ENCODE measurements at places on chromosomes 2 and 18.

DNA sequence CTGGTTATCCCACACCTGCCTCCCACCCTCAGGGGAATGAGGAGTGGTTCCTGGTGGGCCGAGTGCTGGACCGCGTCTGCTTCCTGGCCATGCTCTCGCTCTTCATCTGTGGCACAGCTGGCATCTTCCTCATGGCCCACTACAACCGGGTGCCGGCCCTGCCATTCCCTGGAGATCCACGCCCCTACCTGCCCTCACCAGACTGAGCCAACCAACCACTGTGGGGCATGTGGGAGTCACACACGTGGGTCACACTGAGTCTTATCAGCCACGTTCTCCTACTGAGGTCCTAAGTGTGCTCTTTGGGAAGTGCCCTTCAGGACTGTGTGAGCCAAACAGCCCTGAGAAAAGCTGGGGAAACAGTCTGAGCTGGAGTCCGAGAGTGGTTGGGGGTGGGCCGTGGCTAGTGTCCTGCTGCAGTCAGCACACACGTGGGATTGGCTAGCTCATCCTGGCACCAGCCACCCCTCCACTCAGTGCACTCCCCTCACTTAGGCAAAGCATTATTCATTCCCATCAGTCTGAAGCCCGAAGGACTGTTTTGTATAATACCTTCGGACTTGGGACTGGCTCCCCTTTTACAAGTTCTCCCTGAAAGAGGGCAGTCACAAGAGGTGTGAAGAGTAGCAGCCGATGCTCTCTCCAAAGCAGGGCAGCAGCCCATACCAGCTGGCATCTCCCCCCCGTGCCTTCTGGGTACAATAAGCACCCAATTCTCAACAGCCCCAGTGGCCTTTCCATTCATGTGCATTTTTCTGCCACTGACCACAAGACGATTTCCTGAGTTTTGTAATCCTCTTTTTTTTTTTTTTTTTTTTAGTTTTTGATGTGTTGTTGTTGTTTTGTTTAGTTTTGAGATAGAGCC, 4.6 kb downstream of the TIGD1 start:
- no peak for DNase-seq

DNA sequence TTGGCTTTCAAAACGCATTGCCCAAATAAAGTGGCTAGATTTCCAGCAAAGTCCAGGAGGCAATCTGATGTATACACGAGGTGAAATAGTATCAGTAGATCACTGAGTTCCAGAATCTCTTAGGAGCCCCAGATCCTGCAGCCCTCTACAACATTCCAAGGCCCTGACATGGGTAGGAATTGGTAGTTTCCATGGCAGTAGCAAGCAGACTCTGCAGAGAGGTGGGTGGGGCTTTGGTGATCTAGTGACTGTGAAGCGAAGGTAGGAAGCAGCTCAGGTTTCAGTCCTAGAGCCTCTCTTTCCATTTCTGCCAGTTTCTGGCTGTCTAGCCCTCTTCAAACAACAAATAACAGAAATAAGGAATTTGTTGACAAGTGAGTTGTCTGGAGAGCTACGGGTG, 13.8 kb upstream of the SGPP2 start:
- DNase-seq: no peak

- DNase-seq: no peak
Measured at GRCh38 chr2:192072261-192072660, 122.5 kb downstream of the TMEFF2 start.

GRCh38 chr2:157061799-157062198, 195.7 kb upstream of the GALNT5 start:
- DNase-seq: no peak

DNA sequence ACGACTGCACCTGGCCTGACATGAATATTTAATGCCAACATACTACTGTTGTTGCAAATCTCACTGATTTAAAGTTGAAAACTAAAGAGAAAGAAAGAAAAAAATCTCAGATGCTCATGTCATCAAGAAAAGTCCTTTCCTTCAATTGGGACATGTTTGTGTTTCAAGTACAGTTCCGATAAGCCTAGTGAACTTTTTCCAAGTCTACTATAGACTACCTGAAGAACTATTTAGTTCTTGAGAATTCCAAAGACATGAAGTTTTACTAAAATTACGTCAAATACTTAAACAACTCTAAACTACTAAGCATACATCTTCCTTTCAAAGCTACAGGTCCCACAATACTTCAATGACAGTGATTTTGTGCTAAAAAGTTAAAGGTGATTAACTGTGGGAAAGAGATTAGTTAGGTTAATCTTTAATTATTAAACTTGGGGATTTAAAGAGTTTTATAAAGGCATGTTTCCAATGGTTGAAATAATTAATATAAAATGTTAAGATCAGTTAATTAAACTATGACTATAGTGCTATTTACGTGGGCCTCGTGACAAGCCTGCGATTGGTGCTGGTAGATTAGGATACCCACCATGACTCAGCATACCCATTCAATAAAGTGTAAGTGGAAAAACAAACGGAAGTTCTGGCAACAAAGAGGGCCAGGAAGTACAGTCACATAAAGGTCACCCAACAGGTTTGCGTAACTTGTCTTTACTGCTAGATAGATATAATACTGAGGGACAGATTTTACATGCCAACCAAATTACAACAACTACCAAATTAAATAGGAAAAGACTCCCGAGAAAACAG, 55.5 kb downstream of the SEPTIN10 start:
- DNase-seq: no peak

GRCh38 chr2:161746891-161747535, 122.8 kb downstream of the SLC4A10 start:
- DNase-seq: no peak

- peak; percentile 9 for DNase-seq
Measured at GRCh38 chr18:9366126-9366714, 31.6 kb downstream of the TWSG1 start.

- DNase-seq: no peak
Measured at GRCh38 chr2:158460632-158461297, 4.0 kb downstream of the PKP4 start.

DNA sequence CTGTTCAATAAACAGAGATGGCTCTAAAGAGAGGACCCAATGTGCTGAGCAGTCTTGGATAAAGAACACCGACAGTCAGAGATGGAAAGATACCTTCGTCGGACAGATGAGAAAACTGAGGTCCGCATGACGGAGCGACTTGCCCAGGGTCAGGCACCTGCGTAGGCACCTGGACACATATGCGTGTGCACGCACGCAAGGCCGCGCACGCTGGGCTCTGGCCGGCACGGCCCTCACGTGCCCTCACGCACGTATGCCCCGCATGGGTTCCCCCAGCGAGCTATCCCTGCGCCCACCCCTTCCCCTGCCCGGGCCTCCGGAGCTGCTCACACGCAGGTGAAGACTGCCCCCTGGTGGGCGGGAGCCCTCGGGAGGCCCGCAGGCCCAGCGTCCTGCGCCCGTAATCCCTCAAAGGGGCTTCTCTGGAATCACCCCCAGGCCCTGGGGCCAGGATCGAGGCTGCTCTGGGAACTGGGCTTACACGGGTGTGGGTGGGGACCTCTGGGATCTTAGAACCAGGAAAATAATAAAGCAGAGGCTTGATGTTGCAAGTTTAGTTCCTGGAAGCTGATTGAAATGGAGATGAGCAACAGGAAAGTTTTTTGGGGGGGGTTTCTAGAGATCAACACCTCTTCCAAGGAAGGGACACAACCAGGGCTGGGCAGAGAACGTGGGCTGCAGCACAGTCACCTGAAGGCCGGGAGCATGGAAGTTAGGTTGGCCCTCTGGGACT, 246.3 kb downstream of the TNS1 start:
- DNase-seq: peak; percentile 83

DNA sequence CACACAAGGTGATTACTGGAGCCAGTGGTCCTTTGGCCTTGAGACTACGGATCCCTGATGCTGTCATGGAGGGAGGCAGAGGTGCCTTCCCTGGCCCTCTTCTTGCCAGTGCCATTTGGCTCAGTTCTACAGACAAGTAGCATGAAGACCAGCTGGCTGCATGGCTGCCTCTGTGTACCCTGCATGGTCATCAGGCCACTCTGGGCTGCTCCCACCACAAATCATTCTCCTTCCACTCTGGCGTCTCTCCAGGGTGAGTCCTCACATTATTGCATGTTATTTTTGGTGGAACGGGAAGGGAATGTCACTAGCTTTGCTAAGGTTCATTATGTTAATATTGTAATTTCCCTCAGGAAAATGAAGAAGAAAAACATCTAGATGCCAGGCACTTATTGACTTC, 229.8 kb downstream of the VAPA start:
- no peak for DNase-seq

DNA sequence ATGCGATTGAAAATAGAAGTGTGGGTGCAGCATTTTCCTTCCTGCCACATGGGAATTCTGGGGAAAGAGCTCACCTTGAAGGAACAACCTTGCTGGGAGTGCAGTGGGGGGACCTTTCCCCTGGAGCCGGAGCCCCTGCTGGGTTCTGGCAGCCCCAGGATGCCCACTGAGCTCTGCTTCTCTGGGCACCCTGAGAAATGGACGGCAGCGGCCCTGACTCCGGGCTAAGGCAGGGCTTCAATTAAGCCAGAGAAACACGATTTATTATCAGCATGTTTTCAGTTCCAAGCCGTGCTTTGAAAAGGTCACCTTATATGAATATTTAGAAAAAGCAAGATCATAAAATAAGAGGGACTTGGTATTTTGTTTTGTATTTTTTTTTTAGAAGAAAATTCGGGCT, 68.5 kb downstream of the KLHL29 start:
- no peak for DNase-seq

DNA sequence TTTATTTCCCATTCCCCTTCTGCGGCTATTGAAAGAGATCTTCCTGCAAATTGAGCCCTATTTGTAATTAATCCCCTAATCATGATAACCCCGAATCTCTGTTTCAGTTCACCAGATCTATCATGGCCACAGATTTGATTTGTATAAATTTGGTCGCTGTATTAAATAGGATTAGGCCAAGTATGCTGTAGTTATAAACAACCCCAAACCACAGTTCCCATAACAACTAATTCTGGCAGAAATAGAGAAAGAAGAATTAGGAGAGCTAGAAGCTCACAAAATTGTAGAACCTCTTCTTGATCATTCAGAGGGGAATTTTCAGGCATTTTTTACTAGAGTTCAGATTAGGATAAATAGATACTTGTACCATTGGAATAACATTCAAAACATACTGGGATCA, 433.7 kb upstream of the TNP1 start:
- no peak for DNase-seq

DNA sequence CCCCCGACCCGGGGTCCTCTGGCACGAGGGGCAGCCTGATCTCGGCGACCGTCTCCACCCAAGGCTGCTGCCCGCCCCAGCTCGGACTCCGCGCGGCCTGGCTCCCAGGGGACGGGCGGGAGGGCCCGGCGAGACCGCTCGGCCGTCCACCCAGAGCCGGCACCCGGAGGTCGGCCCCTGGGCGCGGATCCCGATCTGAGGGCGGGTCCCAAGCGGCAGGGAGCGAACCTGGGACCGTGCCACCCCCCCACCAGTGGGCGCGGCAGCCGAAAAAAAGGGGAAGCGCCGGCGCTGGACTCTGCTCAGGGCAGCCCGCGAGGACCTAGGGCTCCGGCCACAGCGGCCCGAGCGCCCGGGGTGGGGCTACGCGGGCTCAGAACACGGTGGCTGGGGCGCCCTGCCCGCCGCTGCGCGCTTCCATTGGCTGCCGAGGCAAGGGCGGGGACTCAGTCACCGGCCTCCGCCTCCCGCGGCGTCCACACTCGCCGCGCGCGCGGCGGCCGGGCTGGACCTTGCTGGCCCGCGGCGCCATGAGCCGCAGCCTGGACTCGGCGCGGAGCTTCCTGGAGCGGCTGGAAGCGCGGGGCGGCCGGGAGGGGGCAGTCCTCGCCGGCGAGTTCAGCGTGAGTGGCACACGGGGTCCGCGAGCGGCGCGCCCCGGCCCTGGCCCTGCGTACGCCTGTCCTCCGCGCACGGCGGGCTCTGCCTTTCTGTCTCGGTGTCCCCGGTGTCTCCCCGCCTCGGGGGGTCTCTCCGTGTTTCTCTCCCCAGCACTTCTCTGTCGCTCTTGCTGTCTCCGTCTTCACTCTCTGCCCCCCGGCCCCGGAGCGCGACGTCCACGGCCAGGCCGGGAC, at the start of gene PTPN18:
TSS of gene PTPN18 (plus strand) at position 479 of the 854 bp plus-strand sequence. CDS start at position 531, 52 bp downstream.
- DNase-seq: peak; percentile 88

GRCh38 chr2:46559261-46559660, 79.9 kb downstream of the TMEM247 start:
- no peak for DNase-seq

DNA sequence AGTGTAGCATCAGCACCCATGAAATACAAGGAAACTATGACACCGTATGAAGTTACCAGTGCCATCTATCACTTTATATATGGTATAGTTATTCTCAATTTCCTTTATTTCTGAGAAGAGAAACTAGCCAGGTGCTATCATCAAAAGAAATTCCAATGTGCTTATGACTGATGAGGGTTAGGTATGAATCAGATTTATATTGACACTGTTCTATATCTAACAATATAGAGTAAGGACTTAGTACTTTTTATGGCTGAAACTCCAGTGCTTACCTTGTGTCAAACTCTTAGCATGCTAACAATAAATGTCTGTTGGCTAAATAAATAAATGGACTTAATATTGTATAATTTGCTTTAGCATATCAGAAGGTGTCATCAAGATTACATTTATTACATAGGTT, 6.9 kb downstream of the METTL4 start:
- no peak for DNase-seq

DNA sequence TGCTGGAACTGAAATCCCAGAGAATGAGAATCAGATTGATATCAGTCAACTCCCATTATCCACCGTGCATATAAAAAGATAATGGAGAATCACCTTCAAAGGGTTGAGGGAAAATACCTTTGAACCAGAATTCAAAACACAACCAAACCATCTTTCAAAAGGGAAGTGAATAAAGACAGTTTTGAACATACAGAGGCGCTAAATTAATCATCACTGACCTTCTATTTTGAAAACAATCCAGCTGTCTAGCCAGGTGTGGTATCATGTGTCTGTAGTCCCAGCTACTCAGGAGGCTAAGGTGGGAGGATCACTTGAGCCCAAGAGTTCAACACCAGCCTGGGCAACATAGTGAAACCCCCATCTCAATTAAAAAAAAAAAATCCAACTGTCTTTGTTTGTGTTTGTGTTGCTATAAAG, 63.6 kb downstream of the TRABD2A start:
- DNase-seq: no peak

DNA sequence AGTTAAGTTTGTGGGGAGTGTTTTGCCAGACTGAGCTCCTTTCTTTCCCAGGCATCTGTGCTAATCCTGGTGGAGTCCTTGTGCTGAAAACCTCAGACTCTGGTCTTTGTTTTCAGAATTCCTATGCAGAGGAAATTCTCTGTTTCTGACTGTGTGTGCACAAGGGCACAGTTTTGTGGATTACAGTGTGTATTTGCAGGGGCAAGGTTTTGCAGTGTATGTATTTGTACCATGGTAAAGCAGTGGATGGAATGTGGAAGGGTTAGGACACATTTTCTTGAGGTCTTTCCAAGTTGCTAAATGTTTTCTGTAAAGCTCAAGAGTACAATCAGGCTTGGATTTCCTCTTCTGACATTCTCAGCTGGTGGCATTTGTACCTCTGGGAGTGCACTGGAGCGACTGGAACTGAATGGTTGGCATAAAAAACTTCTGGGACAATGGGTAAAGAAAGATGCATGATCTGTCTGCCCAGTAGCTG, 139.5 kb upstream of the RND3 start:
- no peak for DNase-seq

DNA sequence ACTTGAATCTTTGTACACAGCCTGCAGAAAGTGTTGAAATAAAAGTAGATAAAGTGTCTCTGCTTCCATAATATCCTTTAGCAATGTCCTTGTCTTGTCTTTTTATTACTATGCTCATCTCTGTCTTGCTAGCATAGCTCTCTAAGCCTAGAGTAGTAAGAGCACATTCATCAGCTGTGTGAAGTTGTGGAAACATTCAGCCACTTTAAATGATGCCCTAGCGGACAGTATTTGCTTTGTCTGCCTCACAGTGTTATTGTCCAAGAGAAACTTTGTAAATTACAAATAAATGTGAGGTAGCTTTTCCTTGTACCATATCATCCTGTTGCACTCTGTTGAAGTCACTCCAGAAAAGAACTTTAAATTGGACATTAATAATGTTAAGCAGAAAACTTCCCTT, 60.3 kb upstream of the TTC21B start:
- DNase-seq: no peak

All from WERI-Rb-1 (cell line).